ENCODE measurements at places on chromosomes 1 and 21.

DNA sequence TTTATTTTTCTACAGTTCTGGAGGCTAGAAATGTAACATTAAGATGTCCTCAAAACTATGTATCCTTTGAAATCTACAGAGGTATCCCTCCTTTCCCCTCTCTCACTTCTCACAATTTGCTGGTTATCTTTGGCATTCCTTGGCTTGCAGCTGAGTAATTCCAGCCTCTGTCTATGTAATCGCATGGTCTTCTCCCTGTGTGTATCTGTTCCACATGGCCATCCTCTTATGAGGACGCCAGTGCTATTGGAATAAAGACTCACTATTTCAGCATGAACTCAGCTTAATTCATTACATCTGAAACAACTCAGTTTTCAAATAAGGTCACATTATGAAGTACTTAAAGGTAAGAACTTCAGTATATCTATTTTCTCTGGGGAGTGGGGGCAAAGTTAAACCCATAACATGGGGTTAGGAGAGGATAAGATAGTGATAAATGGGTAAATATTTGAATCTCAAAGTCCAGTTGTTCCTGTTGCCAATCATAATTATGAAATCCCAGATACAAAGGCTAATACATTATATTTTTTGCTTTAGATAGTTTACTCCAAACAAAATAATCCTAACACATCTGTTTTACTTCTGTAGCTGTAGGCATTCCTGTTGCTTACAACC lies 1290.8 kb downstream of the NCAM2 start:
- no peak for DNase-seq

DNA sequence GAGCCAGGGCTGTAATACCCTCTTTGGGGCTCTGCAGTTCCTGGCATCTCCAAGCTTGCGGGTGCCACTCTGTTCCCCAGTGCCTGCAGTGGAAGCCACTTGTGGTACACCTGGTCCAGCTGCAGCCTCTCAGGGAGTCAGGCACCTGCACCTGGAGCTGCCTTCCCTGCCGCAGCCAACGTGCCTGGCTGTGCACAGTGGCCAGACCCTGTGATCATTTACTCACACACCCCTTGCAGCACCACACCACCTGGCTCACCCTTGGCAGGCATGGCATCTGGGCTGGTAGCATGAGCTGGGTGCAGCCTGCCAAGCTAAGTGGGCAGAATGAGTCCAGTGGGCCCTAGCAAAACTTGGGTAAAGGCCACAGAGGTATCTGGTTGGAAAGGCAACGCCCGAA lies 51.1 kb upstream of the NTPCR start:
- no peak for DNase-seq

GRCh38 chr1:224328644-224329043 lies 1.3 kb downstream of the NVL start:
- DNase-seq, result no peak

DNA sequence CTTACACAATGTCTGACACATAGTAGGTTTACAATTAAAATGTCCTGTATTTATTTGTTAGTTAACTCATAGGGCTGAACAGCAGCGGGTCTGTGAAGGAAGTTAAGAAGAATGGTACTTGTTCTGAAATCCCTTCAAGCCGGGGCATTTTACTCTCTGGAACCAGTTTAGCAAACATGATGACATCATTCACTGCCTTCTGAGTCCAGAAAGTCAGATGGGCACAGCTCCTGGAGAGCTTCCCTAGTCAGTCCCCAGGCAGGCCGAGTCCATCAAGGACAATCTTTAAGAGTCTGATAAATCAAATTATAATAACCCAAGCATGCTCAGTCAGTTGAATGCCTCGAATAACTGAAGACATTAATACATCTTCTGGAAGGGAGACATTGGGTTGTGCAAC lies 125.4 kb upstream of the DAB1 start:
- no peak for DNase-seq

DNA sequence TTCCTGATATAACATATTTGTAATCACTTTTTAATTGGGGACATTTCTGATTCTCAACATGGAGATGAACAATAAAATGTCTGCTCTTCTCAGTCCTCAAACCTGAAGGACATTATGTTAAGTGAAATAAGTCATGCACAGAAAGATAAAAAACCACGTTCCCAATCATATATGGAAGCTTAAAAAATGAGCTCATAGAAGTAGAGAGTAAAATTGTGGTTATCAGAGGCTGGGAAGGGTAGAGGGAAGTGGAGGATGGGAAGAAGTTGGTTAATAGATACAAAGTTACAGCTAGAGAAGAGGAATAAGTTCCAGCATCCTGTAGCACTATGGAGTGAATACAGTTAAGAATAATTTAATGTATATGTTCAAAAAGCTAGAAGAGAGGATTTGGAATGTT lies 1.5 kb upstream of the CD48 start:
- DNase-seq, result no peak

- DNase-seq, result peak; percentile 55
These were observed 149.2 kb downstream of the CLIC6 start for GRCh38 chr21:34817821-34818661.

GRCh38 chr1:117568999-117569398 lies 36.8 kb upstream of the TENT5C start:
- DNase-seq, result no peak

- no peak for DNase-seq
These were observed 127.8 kb downstream of the MACF1 start for GRCh38 chr1:39332291-39332690.

GRCh38 chr1:79551321-79551720 lies 544.8 kb upstream of the ADGRL4 start:
- DNase-seq, result no peak

- DNase-seq, result no peak
These were observed 32.0 kb upstream of the PRDX6 start for GRCh38 chr1:173445164-173445563.

GRCh38 chr1:36092166-36092797 lies 3.6 kb downstream of the ADPRS start:
- no peak for DNase-seq

- no peak for DNase-seq
These were observed 39.4 kb upstream of the NGF start for GRCh38 chr1:115377411-115377810.

DNA sequence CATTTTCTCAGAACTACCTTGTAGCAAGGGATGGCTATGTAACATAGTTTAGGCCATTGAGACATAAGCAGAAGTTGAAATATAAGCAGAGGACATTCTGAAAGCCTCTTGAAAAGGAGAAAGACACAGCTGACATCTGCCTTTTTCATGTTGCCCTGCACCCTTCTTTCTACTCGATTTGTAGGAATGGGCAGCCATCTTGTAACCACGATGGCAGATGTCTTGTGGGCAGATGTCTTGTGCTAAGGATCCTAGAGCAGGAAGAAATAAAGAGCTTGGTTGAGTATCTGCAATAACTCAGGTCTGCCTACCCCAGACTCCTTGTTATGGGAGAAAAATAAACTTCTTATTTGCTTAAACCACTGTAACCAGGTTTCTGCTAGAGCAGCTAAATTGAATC lies 351.0 kb downstream of the PDE4B start:
- DNase-seq, result no peak

GRCh38 chr1:108208724-108209446 lies 8.7 kb upstream of the SLC25A24 start:
- DNase-seq, result no peak

- no peak for DNase-seq
These were observed 59.4 kb downstream of the LAMC1 start for GRCh38 chr1:183082650-183083049.

DNA sequence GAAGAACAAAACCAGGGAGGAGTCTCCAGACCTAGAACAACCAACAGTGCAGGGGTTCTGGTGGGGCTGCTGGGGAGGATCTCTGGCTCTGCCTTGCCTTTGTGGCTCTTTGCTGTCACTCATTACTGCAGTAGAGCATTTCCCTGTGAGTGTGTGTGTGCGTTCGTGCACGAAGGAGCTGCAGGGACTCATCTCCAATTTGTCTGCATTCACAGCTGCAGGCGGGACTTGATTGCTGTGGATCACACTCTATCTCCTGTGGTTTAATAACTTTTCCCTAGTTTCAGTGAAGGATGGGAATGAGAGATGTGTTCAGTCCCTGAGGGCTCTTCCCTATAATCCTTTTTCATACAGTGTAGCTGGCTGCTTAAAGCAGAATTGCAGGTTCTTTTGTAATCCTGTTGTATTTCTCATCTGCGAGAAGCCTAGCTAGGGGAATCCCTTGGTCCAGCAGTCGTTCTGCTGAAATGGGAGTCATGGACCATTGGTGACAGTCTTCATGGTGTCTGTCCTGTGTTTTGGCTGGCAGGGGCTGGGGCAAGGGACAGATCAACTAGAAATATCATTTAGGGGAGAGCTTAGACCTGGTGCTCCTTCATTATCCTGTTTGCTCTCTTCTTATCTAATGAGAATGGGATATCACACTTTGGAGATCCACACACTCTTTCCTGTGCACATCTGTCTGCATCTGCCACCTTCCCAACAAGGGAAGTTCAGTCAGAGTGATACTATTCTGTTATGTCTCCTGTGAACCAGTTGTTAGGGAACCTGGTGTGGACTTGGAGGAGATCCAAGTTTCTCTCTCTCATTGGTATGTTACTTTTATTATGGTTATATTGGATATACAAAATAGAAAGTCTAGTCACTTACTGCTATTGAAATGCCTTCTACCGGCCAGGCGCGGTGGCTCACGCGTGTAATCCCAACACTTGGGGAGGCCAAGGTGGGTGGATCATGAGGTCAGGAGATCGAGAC lies 3.0 kb downstream of the PCP4L1 start:
- DNase-seq, result no peak

GRCh38 chr1:229869687-229870086 lies 197.4 kb upstream of the GALNT2 start:
- DNase-seq, result no peak

- DNase-seq, result no peak
These were observed 143.5 kb downstream of the SYT14 start for GRCh38 chr1:210081494-210081893.

GRCh38 chr1:68907491-68907890 lies 410.6 kb upstream of the DEPDC1 start:
- no peak for DNase-seq

DNA sequence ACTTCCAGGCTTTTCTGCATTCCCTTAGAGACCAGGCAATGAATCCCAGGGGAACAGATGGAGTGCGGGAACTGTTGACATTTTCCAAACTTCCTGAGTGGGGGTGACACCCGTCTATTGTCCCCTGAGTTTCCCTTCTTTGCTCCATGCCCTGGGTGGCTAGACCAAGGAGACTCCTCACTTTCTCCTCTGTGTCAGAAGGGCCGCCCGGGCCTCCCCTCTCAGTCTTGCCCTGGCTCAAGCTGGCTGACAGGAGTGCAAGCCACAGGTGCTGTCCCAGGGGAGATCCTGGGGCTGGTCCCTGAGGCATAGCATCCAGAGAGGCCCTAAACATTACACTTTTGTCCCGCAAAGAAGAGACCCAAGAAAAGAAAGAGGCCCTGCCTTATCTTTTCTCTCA lies 62.8 kb downstream of the DDX20 start:
- no peak for DNase-seq

DNA sequence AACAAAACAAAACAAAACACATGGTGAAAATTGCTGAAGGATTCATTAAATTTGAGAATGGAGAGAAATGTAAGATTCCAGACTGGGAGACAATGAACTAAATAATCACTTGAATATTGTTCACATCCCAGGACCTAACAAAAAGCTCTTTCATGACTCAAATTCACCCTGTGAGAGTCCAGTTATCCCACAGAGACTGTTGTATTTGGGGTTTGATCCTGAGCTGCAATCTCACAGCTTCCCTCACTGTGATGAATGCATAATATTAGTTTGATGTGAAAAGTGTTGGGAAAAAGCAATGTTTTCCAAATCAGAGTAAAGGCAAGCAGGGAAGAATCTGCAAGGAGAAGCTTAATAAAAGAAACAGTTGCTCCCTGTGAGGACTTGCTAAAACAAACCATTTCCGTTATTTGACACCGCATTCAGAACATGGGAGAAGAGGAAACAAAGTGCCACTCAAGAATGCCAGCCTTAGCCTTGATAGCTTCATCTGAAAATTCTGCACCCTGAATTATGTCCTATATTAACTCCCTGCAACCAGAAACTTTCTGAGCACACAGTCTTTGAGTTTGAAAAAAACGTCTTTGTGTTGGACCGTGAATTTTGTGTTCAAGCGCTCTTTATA lies 208.8 kb downstream of the DAB1 start:
- no peak for DNase-seq
